ENCODE measurements at places on chromosomes 5 and 9.

DNA sequence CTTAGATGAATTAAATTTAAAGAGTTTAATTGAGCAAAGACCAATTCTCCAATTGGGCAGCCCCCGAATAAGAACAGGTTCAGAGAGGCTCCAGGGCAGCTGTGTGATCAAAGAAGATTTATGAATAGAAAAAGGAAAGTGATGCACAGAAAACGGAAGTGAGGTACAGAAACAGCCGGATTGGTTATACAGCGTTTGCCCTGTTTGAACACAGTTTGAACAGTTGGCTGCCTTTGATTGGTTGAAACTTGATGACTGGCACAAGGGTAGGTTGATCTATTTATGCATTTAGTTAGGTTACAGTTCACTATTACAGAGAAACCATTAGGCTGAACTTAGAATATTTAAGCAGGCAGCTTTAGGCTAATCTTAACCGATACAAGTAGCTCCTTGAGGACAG is 29.5 kb downstream of the NIM1K start:
- DNase-seq = no peak

GRCh38 chr5:172380987-172381643 is 73.2 kb downstream of the SH3PXD2B start:
- DNase-seq = peak; percentile 82

DNA sequence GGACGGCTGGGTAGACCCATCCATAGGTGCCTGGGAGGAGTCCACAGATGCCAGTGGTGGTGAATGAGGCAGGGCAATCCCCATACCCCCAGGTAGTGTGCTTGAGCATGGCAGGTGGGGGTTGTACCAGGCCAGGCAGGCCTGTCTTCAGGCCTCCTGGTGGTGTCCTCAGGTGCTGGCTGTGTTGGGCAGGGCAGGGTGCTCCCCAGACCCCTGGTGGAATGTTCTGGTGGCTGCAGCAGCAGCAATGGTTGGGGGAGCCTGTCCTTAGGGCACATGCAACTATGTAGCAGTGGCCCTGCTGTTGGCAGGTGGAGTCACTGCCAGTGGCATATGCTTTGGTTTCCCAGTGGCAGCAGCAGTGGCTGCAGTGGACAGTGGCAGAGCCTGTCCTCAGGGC is 10.0 kb downstream of the ALG2 start:
- DNase-seq = no peak

DNA sequence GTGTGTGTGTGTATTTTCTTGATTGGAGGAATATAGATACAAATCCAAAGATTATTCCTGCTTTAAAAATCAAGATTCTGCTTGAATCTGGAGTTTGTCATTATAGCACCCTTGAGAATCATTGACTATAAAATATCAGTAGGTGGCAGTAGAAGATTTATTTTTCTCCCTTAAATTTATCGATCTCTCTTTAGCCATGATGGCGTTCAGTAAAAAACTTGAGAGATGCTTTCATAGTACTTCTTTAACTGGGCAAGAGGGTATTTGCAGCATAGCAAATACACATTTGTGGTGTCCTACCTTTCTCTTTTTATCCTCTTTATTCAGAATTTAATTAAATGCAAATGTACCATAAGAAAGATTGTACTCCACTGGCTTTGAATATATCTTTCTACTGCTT is 307.7 kb downstream of the ADGRV1 start:
- peak; percentile 9 for DNase-seq

- no peak for DNase-seq
These were observed 37.6 kb downstream of the ELL2 start for GRCh38 chr5:95923918-95924544.

DNA sequence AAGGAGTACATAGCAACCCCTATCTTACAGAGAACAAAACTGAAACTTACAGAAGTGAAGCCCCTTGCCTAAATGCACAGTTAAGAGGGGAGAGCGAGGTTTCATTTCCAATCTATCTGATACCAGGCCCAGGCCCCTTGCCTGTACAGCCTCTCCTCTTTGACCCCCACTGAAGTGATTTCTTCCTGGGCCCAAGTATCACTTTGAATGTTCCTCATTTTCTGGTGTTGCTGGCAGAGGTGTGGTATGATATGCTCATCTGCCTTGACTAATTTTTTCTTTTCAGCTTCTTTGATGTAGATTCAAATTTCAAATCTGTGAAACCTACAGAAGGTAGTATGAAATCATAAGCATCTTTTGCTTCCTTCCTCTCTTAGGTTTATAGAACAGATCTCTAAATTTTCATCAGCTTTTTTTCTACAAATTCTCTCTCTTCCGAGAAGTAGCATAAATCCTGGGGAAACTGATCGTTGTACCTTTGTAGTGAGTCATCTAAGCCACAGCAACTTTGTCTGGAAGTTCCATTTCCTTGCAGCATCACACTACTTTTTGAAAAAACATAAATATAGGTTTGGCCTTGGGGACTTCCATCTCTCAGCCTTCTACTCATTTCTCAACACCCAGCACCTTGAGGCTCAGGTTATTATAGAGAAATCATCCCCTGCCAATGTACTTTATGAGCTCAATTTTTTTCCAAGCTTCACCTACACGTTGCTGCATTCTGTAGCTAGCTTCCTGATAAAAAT is 402.4 kb upstream of the PTGER4 start:
- no peak for DNase-seq

DNA sequence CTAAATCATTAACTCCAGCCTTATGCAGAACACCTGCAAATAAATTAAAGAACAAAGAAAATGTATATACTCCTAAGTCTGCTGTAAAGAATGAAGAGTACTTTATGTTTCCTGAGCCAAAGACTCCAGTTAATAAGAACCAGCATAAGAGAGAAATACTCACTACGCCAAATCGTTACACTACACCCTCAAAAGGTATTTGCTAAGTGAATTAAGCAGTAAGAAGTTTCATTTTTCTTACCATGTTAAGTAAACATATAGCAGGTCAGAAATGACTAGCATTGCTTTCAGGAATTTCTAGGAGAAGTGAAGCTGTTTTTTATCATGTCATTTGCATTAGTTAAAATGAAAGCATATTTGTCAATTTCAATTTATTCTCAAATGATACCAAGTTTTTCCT is 92.7 kb downstream of the MELK start:
- peak; percentile 13 for DNase-seq

GRCh38 chr9:95857896-95858295 is 17.6 kb upstream of the ERCC6L2 start:
- no peak for DNase-seq

- no peak for DNase-seq
These were observed 26.9 kb upstream of the RAPGEF6 start for GRCh38 chr5:131661933-131662332.

GRCh38 chr9:131627648-131628458 is 82.5 kb downstream of the PRRT1B start:
- peak; percentile 37 for DNase-seq
